ENCODE measurements at places on chromosomes 4 and X.

- DNase-seq = no peak
These were observed 77.1 kb downstream of the RBM46 start for GRCh38 chr4:154858166-154858565.

- no peak for DNase-seq
These were observed 641.3 kb upstream of the FTHL17 start for GRCh38 chrX:31713120-31713519.

DNA sequence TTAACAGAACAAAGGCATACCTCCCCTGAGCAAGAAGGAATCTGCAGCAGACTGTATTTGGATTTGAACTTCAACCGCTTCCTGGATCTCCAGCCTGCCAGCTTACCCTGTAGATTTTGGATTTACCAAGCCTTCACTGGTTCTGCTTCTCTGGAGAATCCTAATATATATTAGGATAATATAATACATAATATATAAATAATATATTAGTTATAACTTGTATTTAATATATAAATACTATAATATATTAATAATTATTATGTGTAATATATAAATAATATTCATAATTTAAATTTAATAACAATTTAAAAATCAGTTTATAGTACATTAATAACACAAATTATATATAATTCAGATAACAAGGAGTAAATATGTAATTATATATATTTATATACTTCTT lies 121.4 kb downstream of the COX18 start:
- DNase-seq = no peak

- no peak for DNase-seq
These were observed 575.1 kb downstream of the IL15 start for GRCh38 chr4:142211444-142211843.

DNA sequence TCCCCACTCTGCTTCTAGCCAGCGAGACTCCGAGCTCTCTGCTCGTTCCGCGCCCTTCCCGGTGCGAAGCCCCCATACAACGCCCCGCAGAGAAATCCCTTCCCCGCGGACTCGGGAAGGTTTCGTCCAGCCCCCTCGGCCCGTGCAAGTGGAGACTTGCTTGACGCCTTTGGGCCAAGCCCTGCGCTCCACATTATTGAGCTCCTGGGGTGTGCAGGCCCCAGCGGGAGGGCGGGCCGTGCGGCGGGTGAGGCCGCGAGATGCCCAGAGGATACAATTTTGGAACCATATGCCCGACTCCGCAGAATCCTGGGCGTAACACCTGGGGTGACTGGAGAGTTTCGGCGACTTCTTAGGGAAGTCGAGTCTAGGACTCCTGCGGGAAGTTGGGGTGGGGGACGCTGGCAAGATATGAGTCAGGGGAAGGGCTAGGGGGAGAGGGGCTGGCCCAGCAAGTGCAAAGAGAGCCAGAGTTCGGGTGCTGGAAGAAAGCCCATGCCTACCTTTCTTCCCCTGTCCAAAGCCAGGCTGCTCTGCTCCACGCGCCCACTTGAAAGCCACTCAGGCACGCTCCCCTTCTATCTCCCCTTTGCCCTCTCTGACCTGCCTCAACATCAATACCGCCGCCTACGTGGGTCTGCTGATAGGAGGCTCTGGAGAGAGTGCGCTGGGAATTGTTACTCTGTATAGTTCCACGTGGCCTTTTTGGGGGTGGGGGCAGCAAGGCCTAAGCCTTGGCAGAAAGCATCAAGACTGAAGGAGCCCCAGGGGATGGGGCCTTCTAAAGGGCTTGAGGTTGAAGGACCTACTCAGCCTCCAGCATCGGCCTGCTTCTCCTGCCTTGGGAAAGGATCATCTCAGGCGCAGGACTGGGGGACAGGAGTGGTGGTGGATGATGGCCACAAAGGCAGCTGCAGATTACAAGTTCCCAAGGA lies 1.2 kb upstream of the ELF4 start:
- no peak for DNase-seq

- DNase-seq = no peak
These were observed 565.0 kb downstream of the TRIML1 start for GRCh38 chr4:188704288-188704687.
